Tibial nerve (tissue), 4 donors: ENCODE measurements at places on chromosomes 2 and 18. TPM values are rescaled to one million over a fixed set of nuclear protein-coding genes. Genes with fewer than 3 reads are reported as not detected.

The MYCN gene
- total RNA-seq = 9.9 TPM

The ACMSD gene
- not detected for total RNA-seq

The DCC gene
- not detected for total RNA-seq

The MYOM1 gene
- total RNA-seq = 3.0 TPM

DNA sequence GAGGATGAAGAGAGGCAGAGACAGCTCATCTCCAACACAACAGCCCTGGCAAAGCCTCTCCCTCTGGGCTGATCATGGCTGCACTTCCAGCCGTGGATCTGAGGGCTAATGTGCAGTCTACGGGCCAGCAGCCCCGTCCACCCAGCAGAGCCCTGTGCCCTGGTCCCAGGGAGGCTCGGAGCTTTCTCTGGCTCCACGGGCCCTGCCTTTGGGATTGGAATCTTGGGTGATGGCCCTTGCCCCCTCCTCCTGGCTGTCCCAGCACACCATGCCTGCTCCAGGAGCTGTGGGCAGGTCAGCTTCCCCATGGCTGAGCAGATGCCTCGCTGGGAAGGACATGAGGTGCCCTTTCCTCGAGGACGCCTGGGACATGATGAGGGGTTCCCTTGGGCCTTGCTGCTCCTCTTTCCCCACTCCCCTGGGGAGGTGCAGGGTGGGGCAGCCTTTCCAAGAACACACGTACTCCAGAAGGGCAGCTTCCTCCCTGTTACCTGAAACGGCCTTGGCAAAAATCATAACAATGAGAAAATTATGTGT lies 66.9 kb downstream of the C18orf63 start:
- DNase-seq = no peak

DNA sequence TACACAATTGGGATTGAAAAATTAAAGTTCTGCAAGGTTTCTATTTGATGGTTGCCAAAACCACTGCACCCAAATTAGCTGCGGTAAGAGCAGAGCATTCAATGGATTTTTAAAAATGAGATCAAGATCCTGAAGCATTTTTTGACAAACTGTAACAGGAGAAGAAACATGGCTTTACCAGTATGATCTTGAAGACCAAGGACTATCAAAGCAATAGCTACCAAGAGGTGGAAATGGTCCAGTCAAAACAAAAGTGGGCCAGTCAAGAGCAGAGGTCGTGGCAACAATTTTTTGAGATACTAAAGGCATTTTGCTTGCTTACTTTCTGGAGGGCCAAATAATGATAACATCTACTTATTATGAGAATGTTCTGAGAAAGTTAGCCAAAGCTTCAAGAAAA lies 186.8 kb downstream of the RDH14 start:
- no peak for DNase-seq

DNA sequence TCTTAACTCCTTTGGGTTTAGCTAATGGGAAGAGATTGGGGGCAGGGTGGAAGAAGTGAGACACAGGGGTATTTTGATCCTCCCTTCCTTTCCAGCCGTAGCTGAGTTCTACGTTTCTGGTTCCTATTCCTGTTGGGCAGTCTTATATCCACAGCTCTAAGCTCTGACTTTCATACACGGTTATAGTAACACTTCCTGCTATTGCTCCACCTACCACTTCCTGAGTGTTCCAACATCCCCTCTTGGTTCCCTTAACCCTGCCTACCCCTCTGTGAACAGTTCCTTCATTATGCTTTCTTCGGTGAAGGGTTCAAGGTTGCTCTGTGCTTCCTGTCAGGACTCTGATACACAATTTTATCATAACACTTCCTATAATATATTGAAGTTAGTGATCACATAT lies 205.1 kb downstream of the DNAH7 start:
- no peak for DNase-seq

DNA sequence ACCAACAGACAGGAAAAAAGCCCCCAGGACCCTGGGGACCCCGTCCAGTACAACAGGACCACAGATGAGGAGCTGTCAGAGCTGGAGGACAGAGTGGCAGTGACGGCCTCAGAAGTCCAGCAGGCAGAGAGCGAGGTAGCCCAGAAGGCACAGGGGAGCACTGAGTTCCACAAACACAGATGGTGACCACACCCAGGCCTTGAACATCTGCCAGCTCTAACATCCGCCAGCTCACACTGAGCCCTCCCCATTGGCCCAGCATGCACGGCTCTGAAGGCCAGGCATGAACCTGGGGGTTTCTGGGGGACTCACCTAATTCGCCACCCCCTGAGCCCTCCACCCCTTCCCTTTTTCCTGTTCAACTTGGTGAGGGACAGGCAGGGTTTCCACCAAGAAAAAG lies 25.6 kb upstream of the PRLH start:
- peak; percentile 76 for DNase-seq

- no peak for DNase-seq
Observed at GRCh38 chr18:581096-581495, 916 bp downstream of the CETN1 start.

- no peak for DNase-seq
Observed at GRCh38 chr2:48110492-48110891, 204.2 kb upstream of the FBXO11 start.

DNA sequence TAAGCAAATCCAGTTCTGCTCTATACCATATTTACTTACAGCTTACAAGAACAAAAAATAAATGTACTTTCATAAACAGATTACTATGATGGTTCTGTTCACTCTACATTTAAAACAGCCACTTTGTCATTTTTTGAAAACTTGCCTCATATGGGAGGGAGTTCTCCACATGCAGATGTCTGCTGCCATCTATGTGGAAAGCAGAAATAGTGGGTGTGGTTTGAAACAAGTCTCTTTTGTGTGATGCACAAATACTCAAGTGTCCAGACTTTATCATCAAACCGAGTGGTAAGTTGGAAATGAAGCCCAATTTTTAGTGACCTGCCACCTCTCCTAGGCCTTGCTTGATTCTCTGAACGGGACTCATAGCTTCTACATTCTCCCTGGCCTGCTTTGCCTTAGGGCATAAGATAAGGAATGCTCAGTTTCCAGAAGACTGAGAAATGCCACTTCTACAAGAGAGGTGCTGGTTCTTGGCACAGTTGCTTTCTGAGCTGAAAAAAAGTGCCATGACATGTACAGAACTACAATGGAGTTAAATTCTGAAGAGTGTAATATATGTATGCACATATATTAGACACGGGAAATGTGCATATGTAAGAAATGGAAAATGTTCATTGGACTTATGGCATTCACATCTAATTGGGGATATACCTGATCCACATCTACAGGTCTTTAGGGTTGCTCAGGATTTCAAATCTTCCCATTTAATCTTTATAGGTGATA lies 221.0 kb downstream of the SLC8A1 start:
- no peak for DNase-seq

GRCh38 chr2:95356821-95357700 lies 45.4 kb upstream of the FAHD2A start:
- no peak for DNase-seq

DNA sequence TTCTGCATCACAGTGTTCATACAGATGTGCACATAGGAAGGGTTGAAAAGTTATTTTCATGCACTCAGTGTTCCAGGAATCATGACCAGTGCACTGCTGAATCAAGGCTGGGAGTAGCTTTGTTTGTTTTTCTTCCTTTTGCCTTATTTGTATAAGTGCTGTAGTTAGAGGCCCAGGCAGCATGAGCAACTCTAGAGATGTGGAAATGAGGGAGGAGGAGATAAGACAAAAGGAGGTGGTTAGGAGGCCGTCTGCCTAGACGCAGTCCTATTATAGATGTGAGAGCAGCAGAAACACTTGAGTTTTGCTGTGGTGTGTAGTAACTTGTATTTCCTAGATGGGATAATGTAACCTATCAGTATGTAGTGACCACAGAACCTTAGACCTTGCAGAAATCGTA lies 264.3 kb upstream of the RASGRP3 start:
- DNase-seq = no peak

- DNase-seq = no peak
Observed at GRCh38 chr2:44949329-44950151, 8.0 kb downstream of the SIX3 start.

GRCh38 chr2:155080373-155080772 lies 381.9 kb downstream of the KCNJ3 start:
- DNase-seq = no peak

DNA sequence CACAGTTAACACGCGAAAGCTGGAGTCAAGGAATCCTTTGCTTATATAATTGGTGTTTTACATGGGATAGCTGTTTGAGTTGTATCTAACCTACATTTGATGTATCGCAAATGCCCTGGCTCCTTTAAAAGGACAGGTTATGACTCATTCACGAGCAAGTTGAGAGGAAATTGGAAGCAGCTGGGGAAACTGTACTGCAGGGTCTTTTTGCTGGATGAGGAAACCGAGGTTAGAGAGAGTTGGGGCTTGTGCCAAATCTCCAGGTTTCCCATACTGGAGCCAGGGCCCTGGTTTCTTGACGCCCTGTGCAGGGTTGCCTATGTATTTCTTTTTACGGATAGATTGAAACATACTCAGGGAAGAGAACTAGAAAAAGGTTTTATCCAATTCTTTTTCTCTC lies 60.0 kb upstream of the SPTBN1 start:
- DNase-seq = no peak

DNA sequence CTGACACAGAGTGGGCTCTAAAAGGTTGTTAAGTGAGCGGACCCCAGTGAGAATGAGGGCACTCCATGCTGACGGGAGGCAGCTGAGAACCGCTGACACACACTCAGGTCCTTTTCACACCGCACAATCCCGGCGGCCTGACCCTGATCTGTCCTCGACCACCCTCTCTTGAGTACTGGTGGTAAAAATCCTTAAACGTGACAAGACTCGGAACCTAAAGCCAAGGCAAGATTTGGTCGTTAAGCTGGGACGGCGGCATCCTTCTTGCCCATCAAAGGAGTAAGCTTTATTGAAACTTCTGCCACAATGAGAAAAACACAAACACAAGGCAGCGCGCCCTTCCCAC lies 569 bp downstream of the TMX3 start:
- no peak for DNase-seq

DNA sequence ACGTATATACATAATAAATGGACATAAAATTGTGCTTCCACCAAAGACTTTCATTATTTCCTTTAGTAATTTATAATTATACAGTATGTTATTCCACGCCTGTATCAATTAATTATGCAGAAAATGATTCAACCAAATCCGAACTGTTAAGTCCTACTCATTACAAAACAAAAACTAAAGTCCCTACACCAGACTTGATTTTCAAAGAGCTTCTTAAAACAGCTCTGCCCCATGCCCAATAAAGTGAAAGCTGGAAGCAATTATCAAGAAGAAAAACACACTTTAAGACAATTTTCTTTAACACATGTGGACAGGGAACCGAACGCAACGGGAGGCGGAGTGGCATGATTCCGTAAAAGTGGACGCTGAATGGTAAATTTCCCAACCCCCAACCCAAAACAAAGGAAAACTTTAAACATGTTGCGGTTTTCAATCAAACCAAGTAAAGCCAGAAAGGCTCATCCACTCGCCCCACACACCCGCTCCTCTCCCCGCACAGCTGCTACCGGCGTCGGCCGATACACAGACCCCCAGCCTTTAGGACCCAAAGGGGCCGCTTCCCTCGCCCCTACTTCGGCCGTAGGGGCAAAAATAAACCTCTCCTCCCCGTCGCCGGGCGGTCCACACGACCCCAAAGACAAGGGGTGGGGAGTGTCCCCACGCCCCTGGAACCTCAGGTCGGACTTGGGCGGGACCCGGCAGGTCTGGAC lies 705 bp downstream of the YES1 start:
- DNase-seq = no peak

DNA sequence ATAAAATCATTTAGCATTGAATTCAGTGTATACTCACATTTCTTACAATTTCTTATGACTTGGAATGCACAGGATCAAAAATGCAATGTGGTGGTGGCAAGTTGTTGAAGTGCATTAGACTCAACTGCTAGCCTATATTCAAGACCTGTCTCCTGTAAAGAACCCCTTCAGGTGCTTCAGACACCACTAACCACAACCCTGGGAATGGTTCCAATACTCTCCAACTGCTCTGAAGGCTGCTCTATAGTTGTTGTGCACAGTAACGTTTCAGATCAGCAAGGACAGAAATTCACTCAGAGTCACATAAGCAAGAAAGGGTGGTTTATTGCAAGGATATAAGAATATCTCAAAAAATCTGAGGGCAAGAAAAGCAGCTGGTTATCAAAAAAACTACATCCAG lies 6.5 kb downstream of the GKN1 start:
- no peak for DNase-seq

DNA sequence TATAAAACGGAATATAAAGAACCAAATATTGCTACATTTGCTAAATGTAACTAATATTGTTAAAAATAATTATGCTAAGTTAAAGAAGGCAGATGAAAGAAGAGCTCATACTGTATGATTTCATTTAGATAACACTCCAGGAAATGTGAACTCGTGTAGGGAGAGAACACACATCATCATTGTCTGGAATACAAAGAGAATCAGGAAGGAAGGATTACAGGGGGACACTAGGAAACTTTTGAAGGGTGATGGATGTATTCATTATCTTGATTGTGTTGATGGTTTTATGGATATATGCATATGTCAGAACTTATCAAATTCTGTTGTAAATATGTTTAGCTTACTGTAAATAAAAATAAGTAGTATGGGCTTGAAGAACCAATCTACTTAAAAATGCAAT lies 104.1 kb upstream of the TRIB2 start:
- no peak for DNase-seq

DNA sequence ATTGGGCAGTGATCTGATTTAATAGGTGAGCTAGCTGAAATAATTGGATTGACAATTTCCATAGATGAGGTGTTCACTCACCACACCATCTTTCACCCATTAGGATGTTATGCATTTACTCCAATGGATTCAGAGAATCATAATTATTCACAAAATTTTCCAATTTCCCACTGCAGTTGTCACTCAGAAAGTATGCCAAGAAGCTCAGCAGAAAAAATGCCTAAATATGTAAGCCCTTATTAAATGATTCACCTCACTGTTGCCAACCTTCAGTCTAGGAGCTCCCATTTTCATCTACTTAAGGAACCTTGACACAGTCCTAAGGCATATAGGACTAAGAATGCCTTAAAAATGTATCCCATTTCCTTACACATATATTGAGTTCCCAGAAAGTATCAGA lies 94.3 kb downstream of the MBD2 start:
- DNase-seq = no peak

GRCh38 chr2:37377187-37377532 lies 32.7 kb downstream of the QPCT start:
- no peak for DNase-seq

GRCh38 chr2:232431705-232432590 lies 24.0 kb upstream of the ALPI start:
- DNase-seq = no peak
